ENCODE measurements at places on chromosomes 7 and 10. TPM values are rescaled to one million over a fixed set of nuclear protein-coding genes. Genes with fewer than 3 reads are reported as not detected.

PITRM1 gene
- total RNA-seq: 55.0 TPM

- no peak for DNase-seq
Measured at GRCh38 chr7:2635810-2636701, 4.3 kb downstream of the TTYH3 start.

CUBN gene
- 1.2 TPM for total RNA-seq

- DNase-seq: no peak
Measured at GRCh38 chr10:122276611-122277208, 5.6 kb downstream of the BTBD16 start.

GRCh38 chr7:28001896-28002295, 178.7 kb downstream of the JAZF1 start:
- DNase-seq: no peak

THSD7A gene
- 34.6 TPM for total RNA-seq

DNA sequence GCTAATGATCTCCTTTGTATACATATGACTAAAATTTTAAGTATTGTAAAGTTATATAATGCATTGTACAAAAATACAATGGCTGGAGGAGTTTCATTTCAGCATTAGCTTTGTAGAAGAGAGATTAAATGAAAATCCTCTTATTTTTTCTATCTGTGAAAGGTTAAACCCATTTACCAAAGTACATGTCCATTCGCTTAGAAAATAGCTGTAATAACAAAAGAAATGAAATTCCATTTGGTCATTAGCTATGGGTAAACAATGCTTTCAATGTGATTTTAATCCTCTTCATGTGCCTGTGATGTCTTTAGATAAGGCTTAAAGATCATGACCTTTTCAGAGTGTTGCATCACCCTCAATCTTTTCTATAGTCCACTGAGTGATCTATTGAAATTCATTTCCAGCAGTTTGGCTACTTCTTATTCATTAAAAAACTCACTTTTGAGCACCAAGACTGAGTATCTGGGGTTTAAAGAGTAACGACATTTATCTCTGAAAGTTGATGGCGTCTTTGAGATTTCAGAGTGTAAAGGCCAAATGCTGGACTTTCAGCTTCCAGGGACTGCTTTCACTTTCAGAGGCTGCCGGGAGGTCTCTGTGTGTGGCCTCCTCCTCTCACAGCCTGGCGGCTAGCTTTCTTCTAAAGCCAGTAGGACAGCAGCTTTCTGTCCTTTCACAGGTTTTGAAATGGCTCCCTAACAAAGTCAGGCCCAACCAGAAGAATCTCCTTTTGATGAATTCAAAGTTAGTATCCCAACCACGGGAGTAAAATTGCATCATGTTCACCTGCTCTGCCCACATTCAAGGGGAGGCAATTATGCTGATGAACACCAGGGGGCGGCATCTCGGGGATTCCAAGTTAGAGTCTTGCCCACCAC, 701.4 kb upstream of the COBL start:
- DNase-seq: no peak

- no peak for DNase-seq
Measured at GRCh38 chr7:134721171-134721570, 58.3 kb upstream of the CALD1 start.

DNA sequence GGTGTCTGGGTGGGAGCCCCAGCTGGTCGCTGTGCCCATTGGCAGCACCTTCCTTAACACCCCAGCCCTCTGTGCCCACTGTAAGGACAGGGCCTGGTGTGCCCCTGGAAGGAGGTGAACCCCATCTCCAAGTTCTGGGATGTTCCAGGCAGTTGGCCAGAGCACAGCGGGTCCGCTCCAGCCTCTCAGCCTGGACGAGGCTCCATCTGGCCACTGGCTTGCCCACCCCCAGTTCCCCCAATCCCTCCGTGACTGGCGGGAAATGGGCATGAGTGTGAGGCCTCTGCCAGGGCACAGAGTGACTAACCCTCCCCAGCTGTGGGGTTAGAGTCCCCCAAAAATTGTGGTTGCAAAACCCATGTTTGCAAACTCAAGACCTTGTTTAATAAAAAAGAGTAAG, 15.6 kb downstream of the GRIFIN start:
- no peak for DNase-seq

Measured in frontal cortex (tissue), 4 donors.